ENCODE measurements at places on chromosomes 5 and 9.

GRCh38 chr5:26388976-26389375 lies 649.4 kb downstream of the CDH9 start:
- DNase-seq, result no peak

DNA sequence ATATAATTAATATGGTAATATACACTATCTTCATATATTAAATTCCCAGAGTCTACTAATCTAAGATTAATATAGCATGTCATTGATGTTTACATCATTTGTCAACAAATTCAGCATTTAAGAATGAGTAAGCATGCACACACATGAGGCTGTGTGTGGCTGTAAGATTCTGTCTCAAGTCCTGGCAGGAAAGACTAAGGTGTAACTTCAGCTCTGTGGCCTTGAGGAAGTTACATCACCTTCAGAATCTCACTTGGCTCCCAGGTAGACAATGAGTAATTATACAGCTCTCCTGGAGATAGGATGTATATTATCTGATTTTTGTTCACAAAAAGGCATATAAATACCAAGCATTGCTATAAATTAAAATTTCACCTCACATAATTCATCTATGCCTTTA lies 119.4 kb upstream of the IQGAP2 start:
- DNase-seq, result no peak

- peak; percentile 68 for DNase-seq
These were observed 49.0 kb downstream of the PSD2 start for GRCh38 chr5:139844472-139845145.

- no peak for DNase-seq
These were observed 1.0 kb downstream of the AGTPBP1 start for GRCh38 chr9:85740787-85741094.

GRCh38 chr5:58261605-58262004 lies 198.3 kb downstream of the PLK2 start:
- DNase-seq, result no peak

DNA sequence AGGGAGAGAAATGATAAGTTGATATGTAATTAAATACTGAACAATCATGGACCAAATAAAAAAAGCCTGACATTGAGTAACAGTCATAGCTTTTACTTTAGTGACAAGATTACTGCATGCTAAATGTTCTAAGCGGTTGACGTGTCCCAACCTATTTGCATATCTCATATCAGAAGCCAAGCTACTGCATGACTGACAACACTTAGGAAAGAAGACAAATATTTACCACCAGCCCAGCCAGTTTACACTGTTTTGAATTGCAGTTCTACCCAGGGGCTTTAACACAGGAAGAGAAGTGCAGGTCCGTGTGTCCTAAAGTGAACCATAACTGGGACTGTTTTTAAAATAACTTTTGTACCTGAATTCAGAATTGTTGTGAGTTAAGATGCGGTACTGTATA lies 219.9 kb downstream of the PRDM9 start:
- DNase-seq, result no peak

DNA sequence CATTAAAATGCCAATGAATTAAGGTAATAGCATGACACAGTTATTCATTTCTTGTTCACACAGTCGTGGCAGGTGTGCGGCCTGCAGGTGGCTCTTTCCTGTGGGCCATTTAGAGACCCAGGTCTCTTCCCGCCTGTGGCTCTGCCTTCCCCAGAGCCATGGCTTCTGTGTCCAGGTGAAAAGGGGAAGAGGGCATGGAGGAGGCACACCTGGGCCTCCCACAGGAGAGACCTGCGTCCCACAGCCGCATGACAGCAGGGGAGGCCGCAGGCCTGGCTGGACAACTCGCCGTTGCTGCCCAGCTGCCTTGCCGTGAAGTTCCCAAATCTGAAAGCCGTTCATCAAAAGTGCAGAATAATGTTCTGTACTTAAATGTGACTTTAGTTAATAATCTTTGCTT lies 14.4 kb upstream of the PLEKHG4B start:
- DNase-seq, result no peak

DNA sequence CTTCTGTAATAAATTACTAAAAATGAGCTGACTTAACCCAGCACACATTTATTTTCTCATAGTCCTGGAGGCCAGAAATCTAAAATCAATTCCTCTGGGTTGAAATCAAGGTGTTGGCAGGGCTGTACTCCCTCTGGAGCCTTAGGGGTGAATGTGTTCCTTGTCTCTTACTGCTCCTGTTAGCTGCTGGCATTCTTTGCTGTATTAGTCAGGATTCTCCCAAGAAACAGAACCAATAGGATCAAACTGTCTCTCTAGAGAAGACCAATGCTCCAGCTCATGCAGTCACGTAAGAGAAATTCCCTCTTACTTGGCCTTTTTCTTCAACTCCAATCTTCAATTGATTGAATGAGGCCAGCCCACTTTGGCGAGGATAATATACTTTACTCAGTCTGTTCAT lies 15.3 kb upstream of the CD180 start:
- no peak for DNase-seq

GRCh38 chr5:137921931-137922330 lies 32.7 kb downstream of the PKD2L2 start:
- DNase-seq, result no peak

- DNase-seq, result no peak
These were observed 132.0 kb downstream of the FAM174A start for GRCh38 chr5:100667161-100667630.

Data from effector memory CD8-positive, alpha-beta T cell (primary cell).